ENCODE measurements at places on chromosomes 5 and 9. TPM values are rescaled to one million over a fixed set of nuclear protein-coding genes. Genes with fewer than 3 reads are reported as not detected.

The RCL1 gene
- total RNA-seq, result 14.2 TPM

The NR4A3 gene
- total RNA-seq, result 2.6 TPM

The KCNV2 gene
- total RNA-seq, result not detected

The SPIN1 gene
- 120 TPM for total RNA-seq

The DOCK8 gene
- total RNA-seq, result 191 TPM

The CDKN2A gene
- 47.3 TPM for total RNA-seq

The LURAP1L gene
- total RNA-seq, result 28.1 TPM

The IFNE gene
- total RNA-seq, result 0.73 TPM

The PTGR1 gene
- 197 TPM for total RNA-seq

The INSL6 gene
- total RNA-seq, result not detected

- DNase-seq, result no peak
- no peaks in the 10 kb centered on the region for H3K4me1 ChIP-seq
- no peak overlapping the region for H3K27ac ChIP-seq
These were observed 17.0 kb downstream of the MRPL36 start for GRCh38 chr5:1782385-1783215.

- no peak overlapping the region for H3K27ac ChIP-seq
- no peaks in the 10 kb centered on the region for H3K27me3 ChIP-seq
- no peaks in the 10 kb centered on the region for H3K36me3 ChIP-seq
- no peak overlapping the region for H3K4me3 ChIP-seq
- no peak for DNase-seq
- H3K4me1 ChIP-seq, result no peaks in the 10 kb centered on the region
These were observed 241.5 kb downstream of the PDZD2 start for GRCh38 chr5:31880449-31880848.

GRCh38 chr9:126225611-126226609, 100.7 kb upstream of the MVB12B start:
- H3K27ac ChIP-seq, result no peak overlapping the region
- no peak overlapping the region for H3K4me3 ChIP-seq
- H3K27me3 ChIP-seq, result peaks cover 8% of the 10 kb centered on the region
- no peak for DNase-seq

GRCh38 chr5:107092695-107093094, 578.0 kb downstream of the EFNA5 start:
- H3K27ac ChIP-seq, result no peak overlapping the region
- no peaks in the 10 kb centered on the region for H3K36me3 ChIP-seq
- no peaks in the 10 kb centered on the region for H3K27me3 ChIP-seq
- H3K4me1 ChIP-seq, result no peaks in the 10 kb centered on the region
- DNase-seq, result no peak

GRCh38 chr9:93340091-93340490, 111.4 kb upstream of the FAM120A start:
- no peak for DNase-seq
- H3K27me3 ChIP-seq, result no peaks in the 10 kb centered on the region
- no peak overlapping the region for H3K27ac ChIP-seq

DNA sequence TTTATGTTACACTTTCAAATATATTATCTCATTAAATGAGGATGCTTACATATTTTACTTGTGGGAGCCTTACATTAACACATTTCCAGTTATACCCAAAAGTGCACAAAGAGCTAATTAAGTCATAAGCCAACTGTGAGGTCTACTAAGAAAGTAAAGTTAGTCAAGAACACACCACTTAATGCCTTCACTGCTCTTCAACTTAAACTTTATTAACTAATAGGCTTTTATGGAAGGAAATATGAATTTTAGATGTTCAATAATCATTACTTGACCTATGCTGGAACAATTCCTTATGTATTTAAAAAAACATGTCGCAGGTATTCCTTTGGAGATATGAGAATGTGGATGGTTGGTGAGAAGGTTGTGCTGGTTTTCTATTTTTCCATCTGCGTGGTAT, 3.4 kb downstream of the ST8SIA4 start:
- DNase-seq, result no peak
- peak overlapping the region; percentile 54 for H3K4me3 ChIP-seq
- H3K36me3 ChIP-seq, result no peaks in the 10 kb centered on the region
- peaks cover 2% of the 10 kb centered on the region for H3K27me3 ChIP-seq
- H3K27ac ChIP-seq, result peak overlapping the region; percentile 85

DNA sequence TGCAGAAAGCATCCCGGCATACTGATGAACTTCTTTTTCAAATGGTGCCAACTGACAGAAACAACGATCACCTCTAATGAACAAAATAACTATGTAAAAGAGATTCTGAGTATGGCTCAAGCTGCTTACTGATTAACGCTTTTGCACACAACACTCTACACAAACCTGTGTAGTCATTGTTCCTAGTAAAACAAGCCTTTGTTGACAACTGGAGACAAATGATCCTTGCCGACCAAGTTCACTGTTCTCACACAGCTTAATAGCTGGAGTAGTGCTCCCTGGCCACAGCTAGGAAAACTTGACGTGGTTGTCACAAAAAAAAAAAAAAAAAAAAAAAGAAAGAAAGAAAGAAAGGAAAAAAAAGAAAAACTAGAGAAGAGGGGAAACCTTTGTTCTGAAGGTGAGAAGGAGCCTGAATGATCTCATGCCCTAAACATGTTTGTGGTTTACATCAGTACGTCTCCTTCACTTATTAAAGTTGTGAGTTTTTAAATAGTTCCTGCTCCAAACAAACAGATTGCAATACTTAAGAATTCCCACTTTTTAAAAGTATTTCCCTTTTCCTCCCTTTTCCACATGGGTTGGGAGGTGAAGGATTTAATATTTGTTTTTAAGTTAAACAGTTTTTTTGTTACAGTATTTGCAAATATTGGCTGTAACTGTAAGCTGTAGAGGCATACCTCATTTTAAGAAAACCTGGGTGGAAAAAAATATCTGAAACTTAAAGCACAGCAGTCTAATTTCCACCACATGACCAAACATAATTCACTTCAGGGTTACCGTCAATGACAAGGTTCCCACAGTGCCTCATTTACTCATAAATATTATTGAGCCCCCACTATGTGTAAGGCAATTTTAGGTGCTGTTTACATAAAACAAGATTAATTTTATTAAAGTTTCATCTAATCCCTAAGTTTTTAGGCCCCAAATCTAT, 63.7 kb downstream of the GLIS3 start:
- H3K36me3 ChIP-seq, result no peaks in the 10 kb centered on the region
- no peaks in the 10 kb centered on the region for H3K27me3 ChIP-seq
- peak; percentile 84 for DNase-seq
- H3K4me3 ChIP-seq, result no peak overlapping the region
- peaks cover 5% of the 10 kb centered on the region for H3K4me1 ChIP-seq
- peak overlapping the region; percentile 38 for H3K27ac ChIP-seq

- peak overlapping the region; percentile 82 for H3K4me3 ChIP-seq
- peak; percentile 76 for DNase-seq
- no peaks in the 10 kb centered on the region for H3K27me3 ChIP-seq
- peaks cover 32% of the 10 kb centered on the region for H3K4me1 ChIP-seq
These were observed 425 bp downstream of the PTPA start for GRCh38 chr9:129111528-129112151.

GRCh38 chr5:176788941-176789872, 21.2 kb upstream of the UNC5A start:
- peaks cover 3% of the 10 kb centered on the region for H3K27me3 ChIP-seq
- H3K4me3 ChIP-seq, result no peak overlapping the region
- no peaks in the 10 kb centered on the region for H3K36me3 ChIP-seq
- no peak for DNase-seq

- H3K4me1 ChIP-seq, result no peaks in the 10 kb centered on the region
- no peaks in the 10 kb centered on the region for H3K36me3 ChIP-seq
- no peaks in the 10 kb centered on the region for H3K27me3 ChIP-seq
- no peak overlapping the region for H3K27ac ChIP-seq
These were observed 288.1 kb upstream of the PANK3 start for GRCh38 chr5:168867241-168867640.

GRCh38 chr5:172841-173251, 18.4 kb upstream of the LRRC14B start:
- no peak for DNase-seq
- no peak overlapping the region for H3K27ac ChIP-seq
- H3K36me3 ChIP-seq, result no peaks in the 10 kb centered on the region
- H3K4me3 ChIP-seq, result no peak overlapping the region
- H3K27me3 ChIP-seq, result no peaks in the 10 kb centered on the region

- H3K27me3 ChIP-seq, result no peaks in the 10 kb centered on the region
- peaks cover 22% of the 10 kb centered on the region for H3K4me1 ChIP-seq
- H3K27ac ChIP-seq, result peak overlapping the region; percentile 80
- DNase-seq, result no peak
- no peaks in the 10 kb centered on the region for H3K36me3 ChIP-seq
- H3K4me3 ChIP-seq, result no peak overlapping the region
These were observed 541.0 kb downstream of the RAB3C start for GRCh38 chr5:59123595-59124561.

DNA sequence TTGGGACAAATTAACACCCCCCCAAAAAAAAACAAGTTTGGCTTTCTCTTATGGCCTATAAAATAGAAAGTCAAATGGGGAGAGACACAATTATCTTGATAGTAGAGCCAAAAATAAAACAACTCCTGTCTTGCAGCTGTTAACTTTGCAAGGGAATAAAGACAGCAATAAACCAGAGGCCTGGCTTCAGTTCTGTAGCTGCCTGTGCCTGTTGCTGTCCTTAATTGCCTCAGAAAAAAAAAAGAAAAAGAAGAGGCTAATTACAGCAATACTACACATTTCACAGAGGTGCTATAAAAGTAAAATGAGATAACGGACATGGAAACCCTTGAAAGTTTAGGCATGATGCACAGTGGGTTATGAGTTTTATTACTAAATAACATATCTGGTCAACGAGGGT, 170.7 kb upstream of the IRX1 start:
- no peak overlapping the region for H3K4me3 ChIP-seq
- no peak overlapping the region for H3K27ac ChIP-seq
- DNase-seq, result no peak
- no peaks in the 10 kb centered on the region for H3K4me1 ChIP-seq

- DNase-seq, result no peak
- no peaks in the 10 kb centered on the region for H3K4me1 ChIP-seq
These were observed 123.8 kb downstream of the DROSHA start for GRCh38 chr5:31407921-31408693.

DNA sequence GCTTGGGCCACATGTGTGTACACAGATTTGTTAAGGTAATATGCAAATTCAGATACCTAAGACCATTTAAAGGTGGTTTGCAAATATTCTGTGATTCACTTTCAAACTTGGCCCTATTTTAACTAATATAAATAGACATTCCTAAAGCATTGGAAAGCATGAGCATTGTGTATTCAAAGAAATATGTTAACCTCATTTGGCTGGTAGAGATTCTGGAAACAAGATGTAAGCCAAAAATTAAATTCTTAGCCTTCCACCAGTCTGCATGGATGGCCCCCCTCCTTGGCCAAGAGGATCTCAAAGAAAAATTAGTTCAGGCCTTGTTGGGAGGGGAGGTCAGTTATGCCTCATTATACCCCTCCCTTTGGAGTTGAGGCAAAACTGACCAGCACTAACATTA, 38.7 kb upstream of the C6 start:
- H3K4me1 ChIP-seq, result no peaks in the 10 kb centered on the region
- H3K27ac ChIP-seq, result no peak overlapping the region
- DNase-seq, result no peak
- no peak overlapping the region for H3K4me3 ChIP-seq
- H3K36me3 ChIP-seq, result no peaks in the 10 kb centered on the region

GRCh38 chr5:168989731-168990505, 311.0 kb downstream of the SLIT3 start:
- no peaks in the 10 kb centered on the region for H3K36me3 ChIP-seq
- peaks cover 25% of the 10 kb centered on the region for H3K4me1 ChIP-seq
- peak; percentile 49 for DNase-seq
- no peak overlapping the region for H3K4me3 ChIP-seq
- no peaks in the 10 kb centered on the region for H3K27me3 ChIP-seq

Data from stomach (tissue), 19 donors.